GM06990 (cell line): ENCODE measurements at places on chromosomes 12 and 14.
A peak's percentile ranks its signal among the peaks of the same experiment; 100 is the strongest.

DNA sequence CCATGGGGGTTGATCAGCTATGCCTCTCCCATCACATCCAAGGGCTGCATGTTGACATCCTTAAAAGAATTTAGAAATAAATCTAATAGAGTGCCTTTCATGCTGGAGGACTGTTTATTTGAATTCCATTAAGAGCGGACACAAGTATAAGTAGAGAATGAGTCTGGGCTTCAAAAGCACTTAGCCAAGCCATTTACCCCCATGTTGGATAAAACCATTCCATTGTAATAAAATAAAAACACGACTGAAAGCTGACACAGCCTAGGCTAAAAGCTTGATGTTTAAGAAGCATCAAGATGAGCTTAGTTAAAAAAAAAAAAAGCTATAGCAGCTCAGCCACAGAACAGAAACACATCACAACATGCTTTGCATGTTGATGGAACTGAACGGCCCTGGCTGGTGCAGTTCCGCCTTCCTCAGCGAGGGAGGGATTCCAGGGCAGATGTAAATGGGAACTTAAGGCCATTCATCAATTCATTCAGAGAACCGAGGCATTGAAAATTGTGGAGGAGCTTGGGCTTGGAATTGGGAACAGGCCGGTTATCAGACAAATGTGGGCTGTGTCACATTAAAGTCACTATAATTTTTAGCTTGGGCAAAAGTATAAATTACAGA lies 41.2 kb downstream of the TMEM132D start:
- no peak for DNase-seq

- DNase-seq, result no peak
These were observed 24.3 kb downstream of the CFAP54 start for GRCh38 chr12:96513681-96514080.

DNA sequence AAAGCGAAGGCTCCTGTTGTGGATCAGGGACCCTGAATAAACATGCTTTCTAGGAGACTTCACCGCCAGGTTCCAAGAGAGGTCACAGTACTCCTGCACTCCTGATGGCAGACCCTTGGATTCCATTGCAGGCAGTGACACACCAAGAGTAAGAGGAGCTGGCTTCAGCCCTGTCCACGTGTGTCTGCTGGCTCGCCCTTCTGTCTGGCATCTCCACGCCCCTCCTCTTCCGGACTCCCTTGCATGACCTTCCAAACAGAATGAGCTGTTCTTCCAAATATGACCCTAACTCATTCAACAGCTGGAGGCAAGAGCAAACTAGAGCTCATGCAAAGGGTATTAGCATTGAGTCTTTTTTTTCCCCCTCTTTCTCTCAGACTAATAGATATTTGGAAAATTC lies 233.0 kb upstream of the PLEKHG7 start:
- peak; percentile 40 for DNase-seq

- DNase-seq, result no peak
These were observed 5.9 kb upstream of the ORAI1 start for GRCh38 chr12:121620333-121620891.

DNA sequence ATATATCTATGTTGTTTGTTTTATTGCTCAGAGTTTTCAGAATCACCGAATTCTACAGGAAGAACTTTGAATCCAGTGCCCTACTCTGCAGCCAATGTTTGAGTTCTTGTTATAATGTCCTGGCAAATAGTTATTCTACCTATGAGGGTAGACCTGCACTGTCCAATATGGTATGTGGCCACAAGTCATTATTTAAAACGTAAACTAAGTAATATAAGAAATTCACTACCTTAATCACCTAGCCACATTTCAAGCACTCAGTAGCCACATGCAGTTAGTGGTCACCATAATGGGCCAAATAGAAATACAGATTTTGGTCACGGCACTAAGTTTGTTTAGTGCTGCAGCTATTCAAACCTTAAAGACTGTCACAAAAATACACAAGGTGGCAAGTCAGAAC lies 26.4 kb downstream of the GNPTAB start:
- no peak for DNase-seq

GRCh38 chr14:103526247-103526913 lies 2.6 kb upstream of the TRMT61A start:
- DNase-seq, result no peak

- no peak for DNase-seq
These were observed at the start of gene CIDEB for GRCh38 chr14:24307575-24308341. Gene CIDEB, minus strand, starts transcription at chr14:24307977. Its CDS starts 119 bp downstream, at chr14:24307858.

GRCh38 chr12:21296751-21297406 lies 37.8 kb downstream of the SLCO1A2 start:
- DNase-seq, result no peak

DNA sequence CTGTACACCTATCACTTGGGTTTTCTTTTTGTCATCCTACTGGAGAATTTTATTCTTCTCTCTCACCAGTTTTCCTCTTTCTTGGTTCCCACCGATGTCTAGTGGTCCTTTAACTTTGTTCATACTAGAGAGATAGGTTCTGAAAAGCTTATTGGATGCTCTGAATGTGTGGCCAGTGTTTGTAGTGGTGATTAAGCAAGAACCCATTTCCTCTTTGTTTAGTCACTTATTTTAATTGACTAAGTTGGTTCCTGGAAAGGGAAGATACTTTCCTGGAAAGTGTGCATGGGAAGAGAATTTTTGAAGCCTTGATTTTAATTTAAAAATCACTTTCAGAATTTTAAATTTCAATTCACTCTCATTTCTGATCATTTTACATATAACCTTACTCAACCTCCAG lies 127.2 kb downstream of the OTOGL start:
- DNase-seq, result no peak

DNA sequence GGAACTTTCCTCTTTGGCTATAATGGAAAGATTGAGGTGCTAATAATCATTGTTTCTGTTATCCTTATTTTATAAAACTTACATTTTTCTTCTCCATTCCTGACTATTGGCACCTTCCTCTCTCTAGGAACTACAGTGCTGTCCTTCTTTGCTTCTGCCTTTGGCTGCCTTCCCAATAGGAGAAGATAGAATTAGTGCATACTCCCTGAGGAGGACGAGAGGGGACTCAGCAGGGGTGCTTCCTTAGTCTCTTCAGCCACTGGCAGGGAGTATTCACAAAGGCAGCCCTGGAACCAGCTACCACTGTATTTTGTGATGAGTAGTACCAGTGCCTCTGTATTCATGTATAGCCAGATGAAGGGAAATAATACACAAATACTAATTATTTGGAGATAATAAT lies 208.5 kb downstream of the FOXG1 start:
- no peak for DNase-seq

DNA sequence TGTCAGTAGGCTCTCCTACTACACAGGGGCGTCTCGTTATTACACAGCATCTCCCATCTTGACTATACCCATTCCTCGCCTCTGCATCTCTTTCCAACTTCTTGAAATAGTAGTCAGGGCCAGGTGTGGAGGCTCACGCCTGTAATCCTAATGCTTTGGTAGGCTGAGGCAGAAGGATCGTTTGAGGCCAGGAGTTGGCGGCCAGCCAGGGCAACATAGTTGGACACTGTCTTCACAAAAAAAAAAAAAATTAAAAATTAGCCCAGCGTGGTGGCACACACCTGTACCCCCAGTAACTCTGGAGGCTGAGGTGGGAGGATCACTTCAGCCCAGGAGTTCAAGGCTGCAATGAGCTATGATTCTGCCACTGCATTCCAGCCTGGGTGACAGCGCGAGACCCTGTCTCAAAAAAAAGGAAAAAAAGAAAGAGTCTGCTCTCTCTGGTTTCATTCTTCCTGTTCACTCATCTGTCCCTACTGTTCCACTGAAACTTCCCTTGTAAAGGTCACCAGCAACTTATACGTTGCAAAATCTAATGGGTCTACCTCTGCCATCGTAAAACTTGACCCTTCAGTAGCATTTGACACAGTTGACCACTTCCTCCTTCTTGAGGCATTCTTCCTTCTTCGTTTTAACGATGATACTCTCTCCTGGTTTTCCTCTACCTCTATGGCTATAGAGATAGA lies 41.0 kb upstream of the PTGR2 start:
- no peak for DNase-seq

DNA sequence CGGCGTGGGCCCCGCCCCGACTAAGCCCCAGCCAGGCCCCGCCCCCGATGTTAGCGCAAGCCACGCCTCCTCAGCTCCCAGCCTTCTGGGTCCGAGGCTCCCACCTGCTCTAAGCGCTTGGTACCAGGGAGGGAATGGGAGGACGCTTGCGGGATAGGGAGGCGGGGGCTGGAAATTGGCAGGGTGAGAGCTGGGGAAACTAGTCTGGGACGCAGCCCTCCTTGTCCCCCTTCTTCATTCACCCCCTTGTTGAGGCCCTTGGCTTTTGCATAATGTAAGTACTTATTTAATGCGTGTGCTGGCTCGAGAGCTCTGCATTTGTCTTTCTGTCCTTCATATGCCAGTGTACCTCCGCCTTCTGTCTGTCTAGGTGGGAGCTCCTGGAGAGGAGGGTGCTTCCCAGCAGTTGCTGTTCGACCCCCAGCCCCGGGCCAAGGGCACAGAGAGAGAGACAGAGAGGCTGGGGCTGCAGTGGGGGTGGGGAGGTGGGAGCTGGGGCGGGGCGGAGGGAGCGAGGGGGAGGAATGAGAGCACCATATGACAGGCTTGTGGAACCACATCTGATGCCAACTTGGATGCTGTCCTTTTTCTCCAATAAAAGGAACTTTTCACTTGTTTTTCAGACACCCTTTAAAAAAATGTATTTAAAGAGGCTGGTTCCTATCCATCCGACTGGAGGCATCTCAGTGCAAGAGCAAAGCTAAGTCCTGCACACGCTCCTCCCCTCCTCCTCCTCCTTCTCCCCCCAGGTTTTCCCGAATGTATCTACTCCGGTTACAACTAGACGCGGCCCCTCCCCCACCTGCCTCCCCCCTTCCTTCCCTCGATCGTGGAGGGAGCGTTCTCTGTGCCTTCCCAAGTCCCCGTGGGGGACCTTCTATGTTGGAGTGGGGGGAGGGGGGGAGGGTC lies 25.6 kb upstream of the MAP1LC3B2 start:
- DNase-seq, result peak; percentile 83

DNA sequence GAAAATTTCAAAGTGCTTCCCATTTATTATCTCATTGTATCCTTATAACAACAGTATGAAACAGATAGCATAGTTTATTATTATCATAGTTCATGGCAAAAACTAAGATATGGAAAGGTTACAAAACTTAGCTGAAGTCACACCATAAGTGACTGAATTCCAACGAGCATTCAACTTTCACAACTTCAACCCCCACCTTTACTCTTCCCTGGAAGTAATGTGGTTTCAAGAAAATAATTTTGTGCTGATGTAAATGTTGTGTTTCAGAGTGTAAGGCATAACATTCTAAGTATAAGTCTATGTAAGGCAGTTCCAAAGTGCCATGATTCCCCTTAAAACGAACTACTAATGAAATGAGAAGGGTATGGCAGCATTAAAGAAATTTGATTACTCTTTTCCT lies 454.5 kb downstream of the BCAT1 start:
- DNase-seq, result no peak

GRCh38 chr14:89357655-89358297 lies 59.3 kb downstream of the FOXN3 start:
- DNase-seq, result no peak

DNA sequence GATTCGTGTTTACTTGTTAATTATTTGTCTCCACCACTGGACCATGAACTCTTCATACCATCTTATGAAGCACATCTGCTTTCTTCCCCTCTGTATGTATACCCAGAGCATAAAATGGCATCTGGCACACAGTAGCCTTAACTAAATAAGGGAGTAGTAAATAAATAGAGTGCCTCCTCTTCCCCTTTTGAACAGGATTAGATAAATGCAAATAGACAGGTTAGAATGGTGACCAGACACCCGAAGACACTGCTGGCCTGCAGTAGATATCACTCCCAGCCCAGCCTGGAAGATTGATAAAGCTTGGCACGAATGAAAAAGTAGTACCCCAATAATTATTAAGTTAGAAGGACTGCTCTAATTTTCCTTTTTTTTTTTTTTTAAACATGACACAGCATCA lies 6.9 kb downstream of the GALNT4 start:
- DNase-seq, result no peak

- DNase-seq, result no peak
These were observed 39.0 kb downstream of the KANSL2 start for GRCh38 chr12:48643011-48643410.

- no peak for DNase-seq
These were observed 12.5 kb downstream of the EGLN3 start for GRCh38 chr14:33938131-33938949.

GRCh38 chr14:82447586-82447985 lies 913.9 kb upstream of the SEL1L start:
- no peak for DNase-seq

DNA sequence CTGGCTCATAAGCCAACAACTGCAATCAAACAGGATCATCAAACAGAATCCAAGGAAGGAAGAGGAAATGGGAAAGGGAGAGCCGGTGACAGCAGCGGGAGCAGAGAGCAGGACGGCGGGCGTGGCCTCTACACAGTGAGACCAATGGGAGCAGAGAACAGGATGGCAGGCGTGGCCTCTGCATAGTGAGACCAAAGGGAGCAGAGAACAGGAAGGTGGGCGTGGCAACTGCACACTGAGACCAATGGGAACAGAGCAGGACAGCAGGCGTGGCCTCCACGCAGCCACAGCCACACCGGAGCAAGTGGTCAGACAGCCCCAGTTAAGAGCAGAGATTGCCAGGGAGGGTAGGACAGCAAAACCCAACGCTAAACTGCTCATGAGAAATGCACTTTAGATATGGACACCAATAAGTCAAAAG lies 16.4 kb downstream of the LRCOL1 start:
- peak; percentile 48 for DNase-seq

GRCh38 chr14:70987041-70987440 lies 79.8 kb downstream of the PCNX1 start:
- DNase-seq, result no peak

DNA sequence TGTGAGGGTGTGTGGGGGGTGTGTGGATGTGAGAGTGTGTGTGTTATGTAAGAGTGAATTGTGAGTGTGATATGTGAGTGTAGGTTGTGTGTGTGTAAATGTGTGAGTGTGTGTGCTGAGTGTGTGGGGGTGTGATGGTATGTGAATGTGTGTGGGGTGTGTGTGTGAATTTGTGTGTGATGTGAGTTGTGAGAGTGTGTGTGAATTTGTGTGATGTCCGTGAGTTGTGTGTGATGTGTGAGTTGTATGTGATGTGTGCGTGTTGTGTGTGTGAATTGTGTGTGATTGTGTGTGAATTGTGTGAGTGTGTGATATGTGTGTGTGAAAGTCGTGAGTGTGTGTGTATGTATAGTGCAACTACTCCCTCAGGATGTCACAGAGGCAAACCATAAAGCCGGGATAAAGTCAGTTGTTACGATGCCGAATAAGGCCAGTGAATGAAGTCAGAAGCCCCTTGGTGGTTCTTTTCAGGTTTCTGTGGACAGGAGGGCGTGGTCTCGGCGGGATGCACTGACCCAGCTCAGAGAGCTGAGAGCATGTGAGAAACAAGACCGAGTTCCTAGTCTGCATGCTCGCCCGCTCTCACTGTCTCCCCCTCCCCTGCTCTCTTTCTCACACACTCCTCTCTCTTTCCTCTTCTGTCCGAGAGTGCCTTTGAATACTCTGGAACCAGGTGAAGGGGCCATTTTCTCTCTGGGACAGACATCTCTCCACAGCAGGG lies 71.8 kb upstream of the MAX start:
- no peak for DNase-seq

DNA sequence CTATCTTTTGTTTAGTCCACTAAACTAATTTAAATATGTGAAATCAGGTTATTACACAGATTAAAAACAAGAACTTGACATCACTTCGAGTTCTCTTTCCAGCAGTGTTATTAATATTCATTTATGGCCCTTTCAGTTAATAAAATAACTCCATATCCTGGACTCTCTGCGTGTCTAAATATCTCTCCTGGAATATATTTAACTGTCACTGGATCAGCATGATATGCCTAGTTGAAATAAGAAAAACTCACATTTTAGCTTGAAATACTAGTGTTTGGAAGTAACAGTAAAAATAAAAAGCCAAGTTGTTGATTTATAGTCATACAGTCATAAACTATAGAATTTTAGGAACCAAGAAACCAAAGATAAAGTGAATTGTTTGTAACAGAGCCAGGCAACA lies 45.6 kb downstream of the ABCC9 start:
- DNase-seq, result no peak
